ENCODE measurements at places on chromosomes 7 and 10. TPM values are rescaled to one million over a fixed set of nuclear protein-coding genes. Genes with fewer than 3 reads are reported as not detected.

The UFSP1 gene
- total RNA-seq, result 1.8 TPM

GRCh38 chr10:121598263-121599249, at the start of gene FGFR2:
TSS of gene FGFR2 (minus strand) at chr10:121598444. CDS start at chr10:121593817, 4,627 bp downstream.
- peaks cover 38% of the 10 kb centered on the region for H3K27me3 ChIP-seq
- H3K4me1 ChIP-seq, result peaks cover 5% of the 10 kb centered on the region
- H3K4me3 ChIP-seq, result peak within 1 kb of the TSS; percentile 53
- peaks cover 5% of the 10 kb centered on the region for H3K36me3 ChIP-seq

The TAS2R41 gene
- not detected for total RNA-seq

- peaks cover 2% of the 10 kb centered on the region for H3K36me3 ChIP-seq
- H3K4me3 ChIP-seq, result no peak overlapping the region
- H3K27ac ChIP-seq, result no peak overlapping the region
- H3K27me3 ChIP-seq, result no peaks in the 10 kb centered on the region
- no peaks in the 10 kb centered on the region for H3K4me1 ChIP-seq
These were observed 278.6 kb downstream of the SEMA3D start for GRCh38 chr7:84908196-84908793.

GRCh38 chr10:35700487-35700882, 58.4 kb upstream of the FZD8 start:
- H3K27me3 ChIP-seq, result peaks cover 6% of the 10 kb centered on the region
- DNase-seq, result no peak
- H3K4me3 ChIP-seq, result no peak overlapping the region
- no peaks in the 10 kb centered on the region for H3K36me3 ChIP-seq
- H3K4me1 ChIP-seq, result no peaks in the 10 kb centered on the region

- H3K4me1 ChIP-seq, result peaks cover 42% of the 10 kb centered on the region
- no peaks in the 10 kb centered on the region for H3K36me3 ChIP-seq
- DNase-seq, result no peak
- H3K27ac ChIP-seq, result no peak overlapping the region
- H3K4me3 ChIP-seq, result no peak overlapping the region
These were observed 7.1 kb downstream of the CCDC126 start for GRCh38 chr7:23604296-23604640.

DNA sequence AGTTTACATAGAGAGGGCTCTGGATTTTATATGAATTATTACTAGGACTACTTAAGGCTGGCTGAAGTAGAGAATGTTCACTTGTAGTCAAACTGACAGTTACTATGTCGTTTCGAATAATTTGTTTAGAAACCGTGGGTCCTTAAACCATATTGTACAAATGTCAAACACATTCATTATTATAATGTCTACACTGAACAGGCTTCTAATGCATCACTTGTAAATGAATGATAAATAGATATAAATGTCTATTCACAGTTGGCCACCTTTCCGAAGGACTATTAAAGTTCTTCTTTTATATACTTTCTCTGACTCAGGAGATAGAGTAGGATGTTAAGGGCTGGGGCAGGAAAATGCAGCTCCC, 95.3 kb downstream of the SEMA3D start:
- H3K27ac ChIP-seq, result no peak overlapping the region
- H3K4me3 ChIP-seq, result no peak overlapping the region
- H3K36me3 ChIP-seq, result peaks cover 4% of the 10 kb centered on the region
- no peak for DNase-seq
- H3K4me1 ChIP-seq, result no peaks in the 10 kb centered on the region
- H3K27me3 ChIP-seq, result no peaks in the 10 kb centered on the region

GRCh38 chr7:13749636-13750035, 239.8 kb downstream of the ETV1 start:
- no peak for DNase-seq
- H3K27ac ChIP-seq, result no peak overlapping the region
- H3K4me1 ChIP-seq, result no peaks in the 10 kb centered on the region

The SUGCT gene
- total RNA-seq, result 1.3 TPM

DNA sequence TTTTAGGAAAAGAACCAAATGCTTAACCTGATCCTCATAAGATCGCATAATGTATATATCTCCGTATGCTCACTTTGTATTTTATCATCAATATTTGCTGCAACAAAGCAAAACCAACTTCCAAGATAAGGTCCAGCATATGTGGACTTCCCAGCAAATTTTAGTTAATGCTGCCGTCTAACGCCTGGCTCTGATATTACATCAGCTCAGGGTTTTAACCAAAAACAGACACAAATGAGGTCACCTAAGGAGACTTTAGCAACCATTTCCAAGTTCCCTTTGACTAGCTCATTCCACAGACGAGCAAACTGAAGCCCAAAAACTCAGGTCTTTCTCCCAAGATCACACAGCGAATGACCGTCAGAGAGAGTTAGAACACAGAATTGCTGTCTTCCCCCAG, 59.4 kb upstream of the UCN3 start:
- peaks cover 21% of the 10 kb centered on the region for H3K4me1 ChIP-seq
- H3K4me3 ChIP-seq, result no peak overlapping the region
- H3K27me3 ChIP-seq, result no peaks in the 10 kb centered on the region
- H3K27ac ChIP-seq, result no peak overlapping the region

- H3K4me3 ChIP-seq, result peak overlapping the region; percentile 59
- no peak for DNase-seq
- H3K4me1 ChIP-seq, result peaks cover 7% of the 10 kb centered on the region
- H3K36me3 ChIP-seq, result no peaks in the 10 kb centered on the region
- H3K27me3 ChIP-seq, result no peaks in the 10 kb centered on the region
These were observed 54.3 kb upstream of the TNRC18 start for GRCh38 chr7:5477723-5478531.

GRCh38 chr10:84783909-84784308, 455.5 kb downstream of the CCSER2 start:
- H3K4me1 ChIP-seq, result no peaks in the 10 kb centered on the region
- no peak overlapping the region for H3K27ac ChIP-seq
- H3K27me3 ChIP-seq, result no peaks in the 10 kb centered on the region
- no peaks in the 10 kb centered on the region for H3K36me3 ChIP-seq
- no peak overlapping the region for H3K4me3 ChIP-seq
- DNase-seq, result no peak

The PROSER2 gene
- total RNA-seq, result 0.43 TPM

The NRCAM gene
- total RNA-seq, result not detected

DNA sequence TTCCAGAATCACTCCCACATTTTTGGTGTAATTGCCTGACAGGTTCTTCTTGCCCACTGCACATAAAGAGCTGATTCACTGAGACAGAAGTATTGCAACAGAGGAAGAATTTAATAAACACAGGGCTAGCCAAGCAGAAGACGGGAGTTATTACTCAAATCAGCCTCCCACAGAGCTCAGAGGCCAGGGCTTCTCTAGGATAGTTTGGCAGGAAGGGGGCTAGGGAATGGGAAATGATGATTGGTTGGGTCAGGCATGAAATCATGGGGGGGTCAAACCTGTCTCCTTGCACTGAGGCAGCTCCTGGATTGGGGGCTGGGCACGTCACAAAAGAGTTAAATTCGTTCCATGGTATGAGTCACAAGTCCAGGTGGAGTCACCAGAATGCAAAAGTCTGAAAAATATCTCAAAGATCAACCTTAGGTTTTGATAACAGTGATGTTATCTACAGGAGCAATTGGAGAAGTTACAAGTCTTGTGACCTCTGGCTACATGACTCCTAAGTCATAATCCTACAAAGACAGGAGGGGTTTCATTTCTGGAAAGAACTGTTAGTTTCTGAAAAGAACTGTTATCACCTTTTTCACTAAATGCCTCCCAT, 30.2 kb upstream of the ERCC6 start:
- H3K4me3 ChIP-seq, result no peak overlapping the region
- peaks cover 14% of the 10 kb centered on the region for H3K27me3 ChIP-seq
- no peak overlapping the region for H3K27ac ChIP-seq
- no peaks in the 10 kb centered on the region for H3K36me3 ChIP-seq
- peaks cover 17% of the 10 kb centered on the region for H3K4me1 ChIP-seq

DNA sequence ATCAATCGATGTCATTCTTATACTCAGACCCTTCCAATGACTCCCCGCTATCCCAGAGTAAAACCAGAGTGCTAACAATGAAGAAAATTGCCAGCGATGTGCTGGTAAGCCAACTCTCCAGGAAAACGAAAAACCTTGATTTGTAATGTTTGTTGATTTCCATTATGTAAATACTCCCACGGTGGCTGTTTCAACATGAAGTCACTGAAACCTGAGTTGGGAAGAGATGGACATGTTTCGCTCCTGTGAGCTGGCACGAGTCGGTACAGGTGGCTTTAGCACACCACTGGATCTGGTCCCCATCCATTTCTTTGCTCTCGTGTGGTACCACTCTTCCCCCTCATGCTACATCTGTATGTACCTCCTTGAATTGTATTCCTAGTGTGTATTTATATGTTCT, 52.9 kb downstream of the AP3M1 start:
- H3K4me3 ChIP-seq, result no peak overlapping the region
- no peak overlapping the region for H3K27ac ChIP-seq
- H3K27me3 ChIP-seq, result no peaks in the 10 kb centered on the region
- H3K36me3 ChIP-seq, result peaks cover 27% of the 10 kb centered on the region
- no peak for DNase-seq

DNA sequence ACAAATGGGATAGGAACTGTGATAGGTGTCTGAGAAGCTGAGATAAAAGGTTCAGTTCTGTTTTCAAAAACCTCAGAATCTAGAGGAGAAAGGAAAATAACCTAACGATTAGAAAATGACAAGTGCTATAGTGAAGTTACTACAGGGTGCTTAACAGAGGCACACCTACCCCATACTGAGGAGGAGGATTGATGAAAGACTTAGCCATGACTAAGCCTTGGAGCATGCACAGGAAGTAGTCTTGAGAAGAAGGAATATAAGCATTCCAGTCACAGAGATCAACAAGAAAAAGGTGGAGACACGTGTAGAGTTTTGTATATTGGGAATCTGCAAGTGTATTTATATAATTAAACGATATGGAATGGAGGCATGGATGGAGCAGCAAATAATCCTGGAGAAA, 1225.5 kb upstream of the CELF2 start:
- H3K36me3 ChIP-seq, result no peaks in the 10 kb centered on the region
- H3K27me3 ChIP-seq, result no peaks in the 10 kb centered on the region
- H3K4me1 ChIP-seq, result no peaks in the 10 kb centered on the region
- no peak for DNase-seq
- no peak overlapping the region for H3K4me3 ChIP-seq
- no peak overlapping the region for H3K27ac ChIP-seq

DNA sequence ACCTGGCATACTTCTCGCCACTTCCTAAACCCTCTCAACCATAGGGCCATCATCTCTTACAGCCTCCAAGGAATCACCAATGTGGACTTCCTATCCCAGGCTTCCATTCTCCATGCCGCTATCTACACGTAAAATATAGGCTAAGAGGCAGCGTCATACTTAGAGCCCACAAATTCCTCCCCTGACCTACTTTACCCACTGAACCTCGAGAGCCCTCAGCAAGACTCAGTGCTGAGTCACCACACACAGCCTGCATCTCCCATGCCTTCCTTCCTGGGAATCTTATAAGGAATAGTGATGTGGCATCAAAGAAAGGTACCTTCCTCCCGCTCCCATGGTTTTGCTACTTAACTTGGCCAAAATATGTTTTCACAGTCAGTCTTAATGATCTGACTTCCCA, 435.6 kb upstream of the NFE2L3 start:
- H3K4me3 ChIP-seq, result no peak overlapping the region
- DNase-seq, result no peak
- peaks cover 12% of the 10 kb centered on the region for H3K27me3 ChIP-seq
- no peaks in the 10 kb centered on the region for H3K36me3 ChIP-seq
- H3K27ac ChIP-seq, result no peak overlapping the region

GRCh38 chr7:140631021-140631420, 9.6 kb downstream of the DENND2A start:
- H3K4me1 ChIP-seq, result no peaks in the 10 kb centered on the region
- H3K27ac ChIP-seq, result no peak overlapping the region
- DNase-seq, result no peak
- H3K36me3 ChIP-seq, result no peaks in the 10 kb centered on the region

- no peaks in the 10 kb centered on the region for H3K27me3 ChIP-seq
- no peaks in the 10 kb centered on the region for H3K36me3 ChIP-seq
- no peak overlapping the region for H3K27ac ChIP-seq
- H3K4me1 ChIP-seq, result peaks cover 13% of the 10 kb centered on the region
- no peak for DNase-seq
These were observed 25.8 kb downstream of the AKR1E2 start for GRCh38 chr10:4851846-4852245.

DNA sequence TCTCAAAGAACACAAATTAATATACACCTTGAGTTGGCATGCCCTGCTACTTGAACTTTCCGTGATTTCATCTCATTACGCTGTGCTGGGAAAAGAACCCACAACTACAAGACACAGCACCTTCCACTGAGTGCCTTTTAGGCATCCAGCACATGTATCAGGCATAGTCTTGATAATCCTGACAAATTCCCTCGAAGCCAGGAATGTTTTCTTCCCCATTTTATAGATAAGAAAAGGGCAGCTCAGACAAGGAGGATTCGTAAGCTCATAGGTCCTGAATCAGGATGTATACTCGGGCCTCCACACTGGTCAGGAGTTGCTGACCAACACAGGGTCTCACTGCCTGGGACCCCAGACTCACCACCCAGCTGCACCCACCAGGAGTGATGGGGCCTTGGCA, 368.6 kb downstream of the TNS3 start:
- peaks cover 2% of the 10 kb centered on the region for H3K27me3 ChIP-seq
- DNase-seq, result no peak
- no peak overlapping the region for H3K4me3 ChIP-seq
- H3K36me3 ChIP-seq, result no peaks in the 10 kb centered on the region

The LUC7L2 gene
- total RNA-seq, result 176 TPM

- DNase-seq, result no peak
- peaks cover 23% of the 10 kb centered on the region for H3K4me1 ChIP-seq
- no peaks in the 10 kb centered on the region for H3K36me3 ChIP-seq
- H3K27ac ChIP-seq, result no peak overlapping the region
These were observed 59.2 kb downstream of the CDHR3 start for GRCh38 chr7:106022193-106022821.

DNA sequence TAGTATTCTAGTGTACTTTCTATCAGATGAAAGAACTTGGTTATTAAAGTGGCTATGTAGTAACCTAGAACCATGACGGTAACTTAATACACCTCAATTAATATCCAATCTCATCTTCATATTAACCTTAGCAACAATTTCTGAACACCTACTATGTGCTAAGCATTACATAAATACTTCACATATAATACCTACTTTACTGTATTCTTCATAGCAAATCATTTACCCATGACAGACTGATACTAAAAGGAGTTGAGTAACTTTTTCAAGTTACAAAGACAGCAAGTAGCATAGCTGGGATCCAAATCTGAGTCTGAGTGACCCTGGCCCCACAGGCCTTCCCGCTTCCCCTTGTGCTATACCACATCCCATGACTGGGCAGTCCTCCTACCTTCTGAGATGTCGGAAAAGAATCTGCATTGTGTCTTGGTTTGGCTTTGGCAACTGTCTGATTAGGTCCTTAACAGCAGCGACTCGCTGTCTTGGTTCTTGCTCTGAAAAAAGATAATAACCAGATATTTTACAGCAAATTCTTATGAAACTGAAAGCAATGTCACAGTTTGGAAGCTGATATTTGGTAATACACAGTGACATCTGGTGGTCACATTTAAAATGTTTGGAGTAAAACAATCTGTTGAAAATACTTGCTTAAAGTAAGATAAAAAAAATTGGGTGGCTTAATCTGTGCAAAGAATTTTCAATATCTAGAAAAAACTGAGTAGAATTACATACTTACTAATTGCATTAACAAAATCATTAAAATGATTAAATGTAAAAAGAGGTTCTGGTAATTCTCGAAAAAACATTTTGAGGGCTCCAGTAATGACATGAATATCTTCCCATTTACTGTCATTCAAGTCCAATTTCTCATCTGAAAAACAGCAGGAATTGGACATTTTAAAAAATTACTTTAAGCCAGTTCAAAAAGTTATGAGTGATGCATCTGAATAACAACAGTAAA, 120.1 kb downstream of the ARHGAP12 start:
- H3K4me3 ChIP-seq, result peak overlapping the region; percentile 67
- H3K4me1 ChIP-seq, result peaks cover 6% of the 10 kb centered on the region
- H3K27me3 ChIP-seq, result no peaks in the 10 kb centered on the region
- H3K36me3 ChIP-seq, result no peaks in the 10 kb centered on the region

The CPED1 gene
- total RNA-seq, result not detected

The NPY4R gene
- total RNA-seq, result not detected

The MTERF1 gene
- 22.5 TPM for total RNA-seq

All from natural killer cell treated with Interleukin-12 subunit alpha and Interleukin-12 subunit beta and Interleukin-15 and Interleukin-18, amount 100 ng/mL, for 72 hours (primary cell).